Ascending aorta (tissue), 2 donors: ENCODE measurements at places on chromosomes 12 and 14.
A peak's percentile ranks its signal among the peaks of the same experiment; 100 is the strongest.

DNA sequence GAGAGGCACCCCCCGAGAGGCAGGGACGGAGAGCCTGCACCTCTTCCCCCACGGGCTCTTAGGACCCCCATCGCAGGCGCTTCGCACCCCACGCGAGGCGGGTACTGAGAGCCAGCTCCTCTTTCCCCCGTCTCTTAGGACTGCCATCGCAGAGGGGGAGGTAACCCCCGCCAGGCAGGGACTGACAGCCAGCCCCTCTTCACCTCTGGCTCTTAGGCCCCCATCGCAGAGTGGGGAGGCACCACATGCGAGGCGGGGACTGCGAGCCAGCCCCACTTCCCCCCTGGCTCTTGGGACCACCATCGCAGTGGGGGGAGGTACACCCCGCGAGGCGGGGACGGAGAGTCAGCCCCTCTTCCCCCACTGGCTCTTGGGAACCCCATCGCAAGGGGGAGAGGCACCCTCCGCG is 46.1 kb downstream of the DDX11 start:
- DNase-seq: no peak

DNA sequence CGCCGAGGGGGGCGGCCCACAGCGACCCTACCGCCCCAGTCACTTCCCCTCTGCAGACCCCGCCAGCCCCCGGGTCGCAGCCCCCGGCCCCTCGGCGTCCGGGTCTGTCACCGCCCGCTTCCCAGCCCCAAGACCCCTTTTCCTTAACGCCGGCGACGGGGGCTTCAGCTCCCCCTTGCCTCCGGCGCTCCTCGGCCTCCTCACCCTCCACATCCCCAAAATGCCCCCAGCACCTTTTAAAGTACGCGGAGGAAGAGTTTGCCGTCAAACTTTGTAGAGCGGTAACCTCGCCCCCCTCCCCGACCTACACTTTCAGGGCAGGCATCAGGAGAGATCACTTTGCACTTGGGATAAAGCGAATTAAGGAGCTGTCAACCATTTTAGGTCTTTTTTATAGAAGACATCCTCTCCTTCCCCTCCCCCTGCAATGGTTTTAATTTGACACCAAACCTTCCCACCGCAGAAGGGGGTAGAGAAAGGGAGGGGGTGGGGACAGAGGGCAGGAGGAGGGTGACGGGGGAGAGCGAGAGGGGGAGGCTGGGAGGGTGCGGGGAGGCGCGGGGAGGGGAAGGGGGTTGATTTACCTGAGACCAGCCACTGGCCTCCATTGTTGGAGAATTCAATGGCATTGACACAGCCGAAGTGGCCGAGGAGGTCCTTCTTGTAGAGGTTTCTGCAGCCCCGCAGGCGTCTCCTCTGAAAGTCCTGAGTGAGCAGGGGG is 578 bp downstream of the DCAF5 start:
- DNase-seq: no peak

DNA sequence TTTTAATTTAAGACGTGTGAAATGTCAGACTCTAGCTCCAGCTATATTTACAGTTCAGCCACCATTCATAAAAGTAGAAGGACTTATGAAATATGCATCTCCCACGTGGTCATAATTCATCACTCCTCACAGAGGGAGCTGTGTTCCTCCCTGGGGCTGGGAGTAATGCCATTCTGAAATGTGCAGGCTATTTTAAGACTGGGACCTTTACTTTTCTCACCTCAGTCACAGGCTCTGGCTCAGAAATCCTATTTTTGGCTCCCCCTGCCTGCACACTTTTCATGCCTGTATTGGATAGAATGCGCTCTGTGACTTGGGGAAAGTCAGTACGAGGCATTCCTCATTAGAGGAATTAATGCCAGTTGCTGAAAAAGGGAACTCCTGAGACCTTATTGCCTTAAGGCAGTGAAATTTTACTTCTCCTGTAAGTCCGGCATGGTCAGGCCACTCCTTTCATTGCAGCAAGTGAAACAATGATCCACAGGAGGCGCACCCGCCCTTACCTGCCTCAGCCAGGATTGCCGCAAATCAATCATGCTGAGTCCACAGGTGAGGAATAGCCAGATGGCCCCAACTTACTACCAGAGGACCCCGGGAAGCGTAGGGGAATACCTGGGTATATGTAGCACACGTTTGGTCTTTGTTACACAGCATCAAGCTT is 1133.2 kb upstream of the TMEM132C start:
- DNase-seq: no peak

GRCh38 chr12:117481470-117481869 is 120.0 kb upstream of the NOS1 start:
- no peak for DNase-seq

DNA sequence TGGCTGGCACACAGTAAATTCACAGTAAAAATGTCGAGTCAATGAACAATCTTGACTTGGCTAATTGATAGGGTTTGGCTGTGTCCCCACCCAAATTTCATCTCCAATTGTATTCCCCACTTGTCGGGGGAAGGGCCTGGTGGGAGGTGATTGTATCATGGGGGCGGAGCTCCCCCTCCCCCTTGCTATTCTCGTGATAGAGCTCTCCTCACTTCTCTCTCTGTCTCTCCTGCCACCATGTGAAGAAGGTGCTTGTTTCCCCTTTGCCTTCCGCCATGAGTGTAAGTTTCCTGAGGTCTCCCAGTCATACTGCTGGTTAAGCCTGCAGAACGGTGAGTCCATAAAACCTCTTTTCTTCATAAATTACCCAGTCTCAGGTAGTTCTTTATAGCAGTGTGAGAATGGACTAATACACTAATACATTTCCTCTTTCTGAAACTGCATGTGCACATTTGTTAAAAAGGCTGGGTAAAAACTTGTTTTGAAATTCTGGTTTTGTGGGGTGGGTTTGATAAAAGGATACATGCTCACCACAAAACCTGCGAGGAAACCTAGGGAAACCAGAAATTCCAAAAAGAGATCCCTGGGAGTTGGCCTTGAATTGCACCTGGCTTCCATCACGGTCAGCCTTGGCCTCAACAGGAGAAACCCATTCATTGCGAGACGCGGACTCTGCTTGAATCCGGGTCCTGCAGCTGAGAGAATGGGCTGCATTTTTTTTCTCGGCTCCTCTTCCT is 16.2 kb upstream of the MYL2 start:
- DNase-seq: no peak

DNA sequence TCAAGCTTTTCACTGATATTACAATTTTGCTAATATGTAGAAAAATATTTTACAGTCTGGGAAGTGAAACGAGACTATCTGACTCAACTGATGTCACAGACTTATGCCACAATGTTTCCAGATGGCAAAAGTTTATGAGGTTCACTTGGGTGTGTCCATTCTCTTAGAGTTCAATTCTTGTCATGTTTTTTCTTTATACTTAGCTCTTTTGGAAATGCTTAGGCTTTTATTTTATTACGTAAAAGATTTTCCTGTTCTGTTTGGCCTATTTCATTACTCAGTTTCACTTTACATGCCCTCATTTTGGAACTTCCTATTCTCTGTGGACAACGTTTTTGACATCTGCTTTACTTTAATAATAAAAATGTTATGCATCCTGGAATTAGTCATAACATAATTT is 2.1 kb upstream of the PDZRN4 start:
- DNase-seq: no peak

DNA sequence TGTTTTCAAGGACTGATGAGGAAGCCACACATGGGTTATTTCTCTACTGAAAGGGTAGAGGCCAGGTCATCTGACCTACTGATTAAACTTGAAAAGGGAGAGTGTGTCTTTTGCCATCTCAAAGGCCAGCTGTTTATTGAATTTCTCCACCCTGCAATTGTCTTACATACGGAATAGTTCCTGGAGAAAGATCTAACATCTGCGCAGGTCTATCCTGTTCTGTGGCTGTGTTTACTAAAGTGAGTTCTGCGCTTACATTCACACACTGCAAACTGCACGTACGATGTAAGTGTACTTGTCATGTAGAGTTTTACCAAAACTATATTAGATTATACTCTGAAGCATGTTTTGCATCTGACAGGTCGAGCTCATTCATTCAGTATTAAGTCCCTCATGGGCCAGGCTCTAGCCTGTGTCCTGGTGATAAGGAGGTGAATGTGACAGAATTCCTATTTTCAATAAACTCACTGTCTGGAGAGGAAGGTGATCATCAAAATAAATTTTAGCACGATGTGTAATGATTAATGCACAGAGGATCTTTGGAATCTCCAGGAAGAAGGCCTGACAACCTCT is 96.6 kb downstream of the PRKCH start:
- no peak for DNase-seq

DNA sequence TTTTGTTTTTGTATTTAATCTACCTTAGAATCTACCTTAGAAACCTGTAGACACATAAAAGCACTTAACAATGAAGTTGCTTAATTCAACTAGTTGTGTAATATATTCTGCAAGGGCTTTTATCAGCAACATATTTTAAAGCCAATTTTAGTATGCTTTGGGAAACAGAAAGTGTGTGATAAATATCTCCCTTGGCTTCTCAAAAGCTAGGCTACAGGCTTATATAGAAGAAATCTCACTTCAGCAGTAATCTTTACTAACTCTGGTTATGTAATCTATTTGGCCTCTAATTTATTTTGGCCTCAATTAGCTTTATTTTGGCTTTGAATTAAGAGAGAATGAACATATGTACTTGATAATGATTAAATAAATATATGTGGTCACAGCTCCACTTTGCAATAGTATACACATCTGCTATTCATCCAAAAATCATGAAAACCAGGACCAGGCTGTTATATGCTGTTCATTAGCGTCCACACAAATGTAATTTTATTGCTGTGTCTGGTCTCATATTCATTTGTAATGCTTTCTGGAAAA is 37.2 kb downstream of the LRP6 start:
- DNase-seq: no peak

- peak; percentile 83 for DNase-seq
Observed at GRCh38 chr14:52131640-52132320, 62.9 kb upstream of the NID2 start.

DNA sequence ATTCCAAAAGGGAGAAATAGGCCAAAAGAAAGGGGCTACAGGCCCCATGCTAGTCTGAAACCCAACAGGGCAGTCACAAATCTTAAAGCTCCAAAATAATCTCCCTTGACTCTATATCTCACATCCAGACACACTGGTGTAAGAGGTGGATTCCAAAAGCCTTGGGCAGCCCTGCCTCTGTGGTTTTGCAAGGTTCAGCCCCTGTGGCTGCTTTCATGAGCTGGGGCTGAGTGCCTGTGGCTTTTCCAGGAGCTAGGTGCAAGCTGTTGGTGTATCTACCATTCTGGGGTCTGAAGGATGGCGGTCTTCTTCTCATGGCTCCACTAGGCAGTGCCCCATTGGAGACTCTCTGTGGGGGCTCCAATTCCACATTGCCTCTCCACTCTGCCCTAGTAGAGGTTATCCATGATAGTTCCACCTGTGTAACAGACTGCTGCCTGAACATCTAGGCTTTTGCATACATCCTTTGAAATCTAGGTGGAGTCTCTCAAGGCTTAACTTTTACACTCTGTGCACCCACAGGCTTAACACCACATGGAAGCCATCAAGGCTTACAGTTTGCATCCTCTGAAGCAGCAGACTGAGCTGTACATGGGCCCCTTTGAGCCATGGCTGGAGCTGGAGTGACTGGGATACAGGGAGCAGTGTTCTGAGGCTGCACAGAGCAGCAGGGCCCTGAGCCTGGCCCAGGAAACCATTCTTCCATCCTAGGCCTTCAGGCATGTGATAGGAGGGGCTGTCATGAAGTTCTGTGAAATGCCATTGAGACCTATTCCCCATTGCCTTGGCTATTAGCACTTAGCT is 66.5 kb upstream of the ABCD2 start:
- no peak for DNase-seq

DNA sequence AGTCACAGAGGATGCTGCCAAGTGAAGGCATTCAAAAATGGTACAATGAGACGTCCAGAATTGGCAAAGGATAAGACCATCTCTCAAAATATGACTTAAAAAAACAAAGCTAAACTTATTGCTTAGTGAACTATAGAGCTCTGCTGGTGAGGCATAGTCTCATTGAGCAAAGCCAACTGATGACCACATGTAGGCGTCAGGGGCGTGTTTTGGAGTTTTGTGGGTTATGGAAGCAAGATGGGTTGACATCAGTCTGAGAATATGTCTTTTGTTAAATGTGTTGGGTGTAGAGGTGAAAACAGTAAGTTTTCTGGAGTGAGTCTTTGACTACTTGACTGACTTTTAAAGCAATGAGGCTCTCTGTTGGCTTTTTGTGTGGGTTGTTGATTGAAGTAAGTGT is 47.2 kb downstream of the ATL1 start:
- DNase-seq: no peak

DNA sequence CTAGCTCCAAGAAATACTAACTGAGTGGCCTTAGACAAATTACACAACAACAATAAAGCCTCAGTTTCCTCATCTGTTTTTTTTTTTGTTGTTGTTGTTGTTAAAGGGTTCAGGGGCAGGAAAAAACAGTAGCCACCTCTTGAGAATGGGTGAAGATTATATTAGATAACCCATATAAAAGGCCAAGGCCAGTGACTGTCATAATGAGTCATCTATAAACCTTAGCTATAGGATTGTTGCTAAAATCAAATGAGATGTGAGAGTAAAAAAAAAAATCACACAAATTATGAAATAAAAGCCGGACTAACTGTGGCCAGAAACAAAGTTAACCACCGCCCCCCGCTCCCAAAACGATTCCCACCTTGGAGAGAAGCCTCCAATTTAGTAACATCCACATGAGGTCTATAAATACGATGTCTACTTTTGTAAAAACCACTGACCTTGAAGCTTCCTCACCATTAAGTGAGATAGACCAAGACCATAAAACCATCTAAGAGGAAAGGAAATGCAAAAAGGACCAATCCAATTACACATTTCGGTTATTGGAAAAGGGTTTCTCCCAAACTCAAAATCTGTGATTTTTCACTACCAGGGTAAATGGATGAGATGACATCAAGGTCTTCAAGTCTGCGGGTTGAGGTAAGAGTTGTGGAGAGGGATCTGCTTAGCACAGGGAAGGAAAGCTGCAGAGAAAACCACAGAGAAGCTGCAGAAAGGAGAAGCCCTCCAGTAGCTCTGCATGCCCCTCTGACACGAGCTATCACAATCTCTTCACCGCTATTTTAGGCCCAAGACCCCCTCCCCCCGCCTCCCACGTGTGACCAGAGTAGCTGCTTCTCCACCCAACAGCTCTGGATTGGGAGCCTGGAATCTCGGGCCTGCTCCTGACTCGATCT is 1.0 kb downstream of the NAA25 start:
- no peak for DNase-seq

GRCh38 chr12:63078906-63079305 is 72.1 kb downstream of the AVPR1A start:
- no peak for DNase-seq

- peak; percentile 97 for DNase-seq
Observed at GRCh38 chr12:110109037-110109836, 14.9 kb upstream of the IFT81 start.

DNA sequence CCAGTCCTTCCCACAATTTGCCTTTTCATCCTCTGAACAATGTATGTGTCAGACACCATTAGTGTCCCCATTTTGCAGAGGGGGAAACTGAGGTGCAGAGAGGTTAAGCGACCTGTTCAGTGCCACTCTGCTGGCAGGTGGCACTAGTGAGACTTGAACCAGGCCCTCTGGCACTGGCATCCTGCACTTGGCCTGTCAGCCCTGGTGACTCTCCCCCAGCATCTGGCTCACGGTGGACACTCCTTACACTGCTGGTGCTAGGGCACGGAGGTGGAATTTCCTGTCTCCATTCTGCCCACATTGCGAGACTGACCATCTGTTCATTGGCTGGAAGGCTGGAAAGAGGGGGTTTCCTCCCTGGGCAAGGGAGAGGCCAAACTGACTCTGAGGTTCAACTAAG is 48.7 kb downstream of the CCNK start:
- no peak for DNase-seq
